ENCODE measurements at places on chromosomes 1 and 21.
A peak's percentile ranks its signal among the peaks of the same experiment; 100 is the strongest.

DNA sequence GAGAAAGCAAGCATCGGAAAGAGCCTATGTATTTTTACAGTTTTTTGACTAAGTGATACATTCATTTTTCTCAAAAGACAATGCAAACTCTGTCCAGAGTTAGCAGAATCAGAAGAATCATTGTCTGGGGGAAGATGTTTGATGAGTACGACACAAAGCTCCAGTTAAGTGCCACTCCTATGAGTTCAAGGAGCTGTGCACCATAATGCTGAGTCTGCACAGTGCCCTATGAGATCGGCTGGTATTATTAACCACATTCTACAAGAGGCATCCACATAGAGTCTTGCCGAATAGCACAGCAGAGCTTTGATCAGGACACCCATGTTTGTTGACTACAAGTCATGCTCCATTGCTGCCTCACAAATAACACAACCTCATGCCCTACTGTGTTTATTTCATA lies 54.9 kb upstream of the RAP1GAP start:
- no peak for DNase-seq

DNA sequence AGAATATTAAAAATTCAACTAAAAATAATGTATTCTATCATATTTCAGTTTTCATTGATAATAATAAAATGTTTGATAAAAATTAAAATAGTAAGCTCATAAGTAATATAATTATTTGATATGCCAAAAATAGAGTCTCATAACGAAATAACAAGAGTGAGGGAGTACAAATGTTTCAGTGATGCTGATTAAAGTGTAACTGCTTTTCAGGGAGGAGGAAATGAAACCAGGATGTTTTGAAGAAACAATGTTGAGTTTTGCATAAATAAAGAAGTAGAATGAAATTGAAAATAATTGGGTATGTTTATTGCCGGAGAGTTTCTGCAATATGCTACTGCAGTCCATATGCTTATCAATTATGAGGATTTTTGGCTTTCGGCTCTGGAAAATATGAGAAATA lies 1159.8 kb upstream of the ADGRL2 start:
- DNase-seq, result no peak

GRCh38 chr1:107479865-107480350 lies 339.1 kb downstream of the NTNG1 start:
- DNase-seq, result no peak

- no peak for DNase-seq
Observed at GRCh38 chr1:54976747-54977146, 3.7 kb upstream of the TMEM61 start.

DNA sequence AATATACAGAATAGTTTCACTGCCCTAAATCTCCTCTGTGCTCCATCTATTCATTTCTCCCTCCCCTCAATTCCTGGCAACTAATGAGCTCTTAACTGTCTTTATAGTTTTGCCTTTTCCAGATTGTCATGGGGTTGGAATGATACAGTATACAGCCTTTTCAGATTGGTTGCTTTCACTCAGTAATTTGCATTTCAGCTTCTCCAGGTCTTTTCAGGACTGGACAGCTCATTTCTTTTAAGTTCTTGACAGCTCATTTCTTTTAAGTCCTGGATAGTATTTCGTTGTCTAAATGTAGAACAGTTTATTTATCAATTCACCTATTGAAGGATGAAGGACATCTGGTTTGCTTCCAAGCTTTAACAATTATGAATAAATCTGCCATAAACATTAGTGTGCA lies 22.6 kb downstream of the KRTAP21-3 start:
- no peak for DNase-seq

DNA sequence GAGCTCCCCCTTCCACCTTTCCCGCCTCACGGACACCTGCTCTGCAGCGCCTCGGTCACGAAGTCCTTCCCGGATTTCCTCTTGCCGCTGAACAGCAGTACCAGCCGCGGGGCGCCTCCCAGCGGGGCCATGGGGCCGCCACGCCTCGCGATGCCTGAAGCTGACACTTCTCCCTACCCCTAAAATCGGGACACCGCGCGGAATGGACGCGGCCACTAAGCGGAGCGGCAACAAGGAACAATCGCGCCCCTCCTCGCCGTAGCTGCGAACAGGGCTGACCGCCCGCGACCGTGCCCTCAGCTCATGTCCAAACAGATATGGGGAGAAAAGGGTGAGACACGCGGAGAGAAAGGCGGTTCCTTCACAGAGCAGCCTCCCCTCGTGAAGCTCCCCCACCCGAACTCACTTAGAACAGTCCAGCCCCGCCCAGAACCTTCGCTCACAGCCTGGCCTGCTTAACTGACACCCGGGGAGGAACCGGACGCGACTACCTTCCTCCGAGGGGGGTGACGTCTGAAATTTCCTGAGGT lies at the start of gene PMVK:
PMVK (minus strand) TSS at position 165 of the 530 bp plus-strand sequence; CDS start at position 131, 34 bp downstream.
- DNase-seq, result peak; percentile 76

DNA sequence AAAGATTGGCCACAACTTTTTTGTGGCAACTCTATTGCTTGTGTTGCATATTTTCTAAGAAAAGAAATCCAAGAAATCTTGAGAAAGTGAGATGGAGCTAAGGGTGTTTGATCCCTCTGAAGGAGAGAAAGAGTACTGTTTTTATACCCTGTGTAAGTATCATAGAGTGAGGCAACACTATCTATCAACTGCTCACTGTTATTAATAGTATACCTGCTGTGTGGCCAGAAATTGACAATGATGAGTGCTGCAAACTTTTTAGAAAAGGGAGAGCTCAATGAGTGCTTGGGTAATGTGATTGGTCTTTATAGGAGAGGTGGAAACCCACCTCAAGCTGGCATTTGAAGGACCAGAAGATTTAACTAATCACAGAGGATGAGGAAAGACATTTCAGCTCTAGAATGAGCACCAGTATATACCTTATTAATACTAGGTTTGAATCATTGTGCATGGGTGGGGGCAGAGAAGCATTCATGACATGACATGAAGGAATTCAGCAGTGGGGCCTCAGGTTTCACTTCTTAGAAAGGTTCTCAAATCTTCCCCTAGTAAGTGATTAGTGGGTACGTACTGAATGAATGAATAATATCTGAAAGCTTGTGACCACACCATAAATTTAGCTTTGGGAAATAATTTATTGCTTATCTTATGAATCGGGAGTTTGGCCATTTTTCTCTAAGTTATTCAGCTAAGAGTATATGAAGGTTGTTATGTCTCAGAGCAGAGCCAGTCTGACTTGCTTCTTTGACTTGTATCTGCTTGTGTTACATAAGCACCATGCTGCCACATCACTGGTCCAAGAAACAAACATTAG lies 169.2 kb upstream of the SGIP1 start:
- DNase-seq, result peak; percentile 36

GRCh38 chr1:216049741-216050430 lies 373.4 kb downstream of the USH2A start:
- DNase-seq, result no peak

DNA sequence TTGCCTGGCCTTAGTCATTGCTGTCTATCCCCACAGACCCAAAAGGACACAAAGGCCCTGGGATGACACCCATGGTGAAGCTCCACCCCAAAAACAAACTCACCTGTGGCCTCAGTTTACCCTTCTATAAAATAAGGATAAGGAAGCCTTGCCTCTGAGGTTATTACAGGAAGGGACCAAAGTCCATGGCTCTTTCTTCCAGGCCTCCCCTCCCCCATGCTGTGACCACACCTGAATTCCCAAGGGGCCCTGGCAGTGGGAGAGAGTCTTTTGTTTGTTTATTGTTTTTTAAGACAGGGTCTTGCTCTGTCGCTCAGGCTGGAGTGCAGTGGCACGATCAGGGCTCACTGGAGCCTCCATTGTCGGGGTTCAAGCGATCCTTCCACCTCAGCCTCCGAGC lies 10.5 kb upstream of the TNFRSF25 start:
- DNase-seq, result no peak

GRCh38 chr1:153631047-153632022 lies 2.5 kb upstream of the CHTOP start:
- peak; percentile 17 for DNase-seq

- DNase-seq, result no peak
Observed at GRCh38 chr1:22323846-22324504, 127.7 kb upstream of the ZBTB40 start.

DNA sequence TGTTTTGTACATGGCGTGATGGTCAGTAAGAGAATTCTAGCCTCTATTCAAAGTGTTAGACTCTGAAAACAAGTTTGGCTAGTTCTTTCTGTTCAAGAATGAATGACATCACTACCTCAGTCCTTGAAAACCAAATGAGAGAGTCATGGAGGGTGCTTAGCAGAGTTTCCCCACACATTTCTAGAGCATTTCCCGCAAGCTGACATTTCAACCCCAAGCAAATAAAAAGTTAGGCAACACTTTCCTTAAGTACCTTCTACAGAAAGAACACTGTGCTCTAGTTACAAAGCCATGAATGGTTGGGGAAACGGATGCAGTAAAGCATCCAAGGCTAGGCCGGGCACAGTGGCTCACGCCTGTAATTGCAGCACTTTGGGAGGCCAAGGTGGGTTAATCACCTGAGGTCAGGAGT lies 47.9 kb upstream of the SLC44A3 start:
- DNase-seq, result no peak

- DNase-seq, result peak; percentile 10
Observed at GRCh38 chr1:66207484-66207883, 326.5 kb upstream of the SGIP1 start.

GRCh38 chr1:29124366-29125236 lies 898 bp upstream of the TMEM200B start:
- no peak for DNase-seq

DNA sequence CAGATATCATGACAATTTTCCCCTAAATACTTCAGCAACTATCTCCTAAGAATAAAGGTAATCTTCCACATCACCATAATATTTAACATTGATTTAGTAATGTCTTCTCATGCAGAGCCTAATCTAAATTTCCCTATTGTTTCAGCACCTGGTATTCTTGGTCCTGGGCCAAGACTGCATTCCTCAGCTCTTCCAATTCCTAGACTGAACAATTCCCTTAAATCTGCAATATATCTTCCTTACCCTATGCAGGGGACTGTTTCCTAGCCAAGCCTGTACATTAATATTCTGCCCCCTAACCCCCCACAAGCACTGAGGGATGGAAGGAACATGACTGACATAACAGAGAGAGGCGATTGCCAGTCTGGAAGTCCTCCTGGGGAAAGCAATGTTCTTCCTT lies 28.7 kb upstream of the DISP1 start:
- DNase-seq, result no peak

DNA sequence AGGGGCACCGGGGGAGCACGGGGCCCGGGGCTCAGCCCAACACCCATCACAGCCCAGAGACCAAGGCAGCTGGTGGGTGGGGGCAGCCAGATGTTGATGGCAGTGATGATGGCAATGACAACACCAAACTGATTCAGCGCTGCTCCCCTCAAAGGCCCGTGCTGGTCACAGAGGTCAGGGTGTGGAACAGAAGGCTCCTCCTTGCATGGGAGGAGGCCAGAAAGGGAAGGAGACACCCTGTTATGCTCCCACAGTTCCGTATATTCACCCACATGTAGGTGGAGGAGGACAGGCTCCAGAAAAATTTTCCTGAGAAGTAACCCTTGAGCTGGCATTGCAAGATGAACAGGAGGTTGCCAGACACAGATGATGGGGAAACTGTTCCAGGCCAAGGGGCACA lies 414 bp downstream of the GUCA2B start:
- no peak for DNase-seq

GRCh38 chr21:33199516-33200217 lies 30.1 kb upstream of the IFNAR2 start:
- DNase-seq, result peak; percentile 72

GRCh38 chr1:113881661-113882060 lies 5.7 kb downstream of the BCL2L15 start:
- no peak for DNase-seq

GRCh38 chr1:59761443-59761842 lies 53.3 kb upstream of the HOOK1 start:
- no peak for DNase-seq

DNA sequence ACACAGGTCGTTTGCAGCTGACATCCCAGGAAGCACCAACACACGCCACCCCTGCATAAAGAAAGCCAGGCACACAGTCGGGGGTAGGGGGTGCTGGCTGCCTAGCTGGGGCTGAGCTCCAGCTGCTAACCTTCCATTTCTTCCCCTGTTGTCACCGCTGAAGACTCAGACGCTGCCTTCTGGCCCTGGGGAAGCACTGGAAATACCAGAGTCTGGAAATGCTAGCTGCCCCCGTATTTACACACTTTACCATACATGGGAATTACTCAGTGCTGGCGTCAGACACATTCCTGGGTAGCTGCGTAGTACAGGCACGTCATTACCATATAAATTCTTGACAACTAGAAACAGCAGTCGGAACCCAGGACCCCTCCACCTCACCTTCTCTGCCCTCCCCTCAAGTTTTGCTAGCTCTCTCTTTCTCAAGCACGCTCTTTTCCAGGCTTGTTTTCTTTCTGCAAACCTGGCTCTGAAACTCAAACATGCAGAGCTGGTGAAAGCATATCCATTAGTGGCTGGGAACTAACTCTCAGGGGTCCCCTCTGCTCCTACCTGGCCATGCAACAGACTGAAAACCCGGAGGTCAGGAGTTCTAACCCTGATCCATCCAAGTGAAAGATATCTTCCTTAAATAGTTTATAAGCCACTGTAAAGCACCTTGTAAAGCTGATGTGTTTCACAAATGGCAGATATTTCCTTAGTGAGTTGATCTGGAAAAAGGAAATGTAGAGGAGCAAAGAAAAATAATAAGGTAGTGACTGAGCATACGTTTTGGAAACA lies 3.3 kb downstream of the CSRP1 start:
- DNase-seq, result peak; percentile 97

DNA sequence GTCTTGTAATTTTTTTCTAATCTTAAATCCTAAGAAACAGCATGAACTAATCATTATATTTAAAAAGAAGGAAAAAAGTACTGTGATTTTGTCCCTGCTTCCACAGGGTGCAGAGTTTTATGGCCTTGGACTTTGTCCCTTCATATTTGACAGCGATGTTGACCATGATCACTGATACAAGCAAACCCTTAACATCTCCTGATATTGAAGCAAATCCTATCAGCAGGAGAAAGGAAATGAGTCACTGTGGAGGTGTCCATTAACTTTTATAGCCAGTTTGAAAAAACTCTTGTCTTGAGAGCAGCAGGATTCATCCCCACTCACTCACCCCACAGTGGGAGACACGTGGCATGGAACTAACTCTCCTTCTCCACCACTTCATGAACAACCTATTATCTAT lies 5.1 kb upstream of the REG4 start:
- no peak for DNase-seq

GRCh38 chr1:59879996-59880505 lies 46.5 kb downstream of the CYP2J2 start:
- no peak for DNase-seq
